ENCODE measurements at places on chromosomes 7 and 10.

DNA sequence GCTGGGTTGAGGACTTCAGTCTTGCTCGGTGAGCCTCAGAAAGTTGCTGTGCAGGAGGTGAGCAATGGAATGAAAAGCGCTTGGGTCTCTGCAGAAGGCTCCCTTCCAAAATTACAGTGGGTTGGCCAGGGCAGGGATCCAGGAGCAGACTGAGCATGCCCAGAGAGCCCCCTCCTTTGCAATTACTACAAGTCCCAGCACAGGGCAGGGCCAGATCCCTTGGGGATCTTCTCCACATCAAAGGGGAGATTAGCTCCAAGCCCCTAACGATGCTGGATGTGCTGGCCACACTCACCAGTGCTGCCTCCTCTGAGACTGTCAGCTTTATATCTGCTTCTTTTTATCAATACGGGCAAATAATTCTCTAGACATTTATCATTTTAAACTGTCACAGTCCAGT lies 337.5 kb downstream of the RPS24 start:
- DNase-seq: no peak

DNA sequence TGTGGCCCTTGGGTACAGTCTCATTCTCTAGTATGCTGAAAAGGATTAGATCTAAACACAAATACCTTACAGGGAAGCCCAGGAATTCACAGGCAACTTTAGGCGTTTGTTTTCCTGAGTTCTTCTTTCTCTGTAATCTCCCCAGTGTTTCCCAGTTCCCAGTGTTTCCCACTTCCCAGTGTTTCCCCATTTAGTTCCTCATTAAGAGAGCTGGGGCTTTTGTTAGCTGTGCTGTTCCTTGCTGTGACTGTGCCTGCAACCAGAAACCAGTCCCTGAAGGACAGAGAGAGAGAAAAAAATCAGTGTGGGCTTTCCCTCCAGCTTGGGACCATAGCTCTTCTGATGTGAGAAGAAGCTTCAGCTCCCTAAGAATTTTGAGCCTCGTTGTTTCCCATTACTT lies 802.9 kb upstream of the COBL start:
- no peak for DNase-seq

GRCh38 chr7:19508124-19508523 lies 200.7 kb downstream of the POLR1F start:
- no peak for DNase-seq

GRCh38 chr7:2980401-2981102 lies 63.1 kb downstream of the CARD11 start:
- DNase-seq: no peak

DNA sequence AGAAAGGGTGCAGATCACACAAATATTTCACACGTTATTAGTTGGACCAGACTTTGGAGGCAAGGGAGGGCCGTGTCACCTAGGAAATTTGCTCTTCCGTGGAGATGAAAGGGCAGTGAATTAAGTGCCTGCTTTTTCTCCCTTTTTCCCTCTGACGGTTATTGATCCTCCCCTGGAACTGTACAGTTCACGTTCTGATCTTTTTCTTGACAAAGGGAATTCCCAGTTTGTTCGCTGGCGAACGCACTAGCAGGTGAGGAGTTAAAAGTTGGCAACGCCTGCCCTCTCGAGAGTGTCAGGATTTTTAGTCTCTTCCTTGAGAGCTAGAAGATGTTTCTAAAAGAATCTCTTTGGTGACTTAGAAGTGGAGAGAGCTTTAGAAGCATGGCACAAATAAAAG lies 111.5 kb downstream of the TCF7L2 start:
- no peak for DNase-seq

Data from T-helper 1 cell (primary cell).